ENCODE measurements at places on chromosomes 5 and 9. TPM values are rescaled to one million over a fixed set of nuclear protein-coding genes. Genes with fewer than 3 reads are reported as not detected.
A peak's percentile ranks its signal among the peaks of the same experiment; 100 is the strongest.

Gene CNTNAP3
- total RNA-seq = 1.1 TPM

Gene SCGB3A2
- 28.8 TPM for total RNA-seq

Gene PDE6A
- total RNA-seq = not detected

Gene HRH2
- 2.7 TPM for total RNA-seq

Gene PCDHA13
- 3.8 TPM for total RNA-seq

Gene SPATA31C1
- total RNA-seq = not detected

Gene SMARCA2
- 3.3 TPM for total RNA-seq

Gene IFNA2
- not detected for total RNA-seq

Gene WDR38
- total RNA-seq = not detected

Gene NR2F1
- total RNA-seq = not detected

Gene MLANA
- total RNA-seq = not detected

Gene ADGRD2
- total RNA-seq = 0.16 TPM

GRCh38 chr9:8473244-8474020, 673.9 kb upstream of the DMAC1 start:
- no peak overlapping the region for H3K4me3 ChIP-seq
- DNase-seq = no peak
- peaks cover 19% of the 10 kb centered on the region for H3K36me3 ChIP-seq
- H3K27me3 ChIP-seq = no peaks in the 10 kb centered on the region
- H3K27ac ChIP-seq = no peak overlapping the region

DNA sequence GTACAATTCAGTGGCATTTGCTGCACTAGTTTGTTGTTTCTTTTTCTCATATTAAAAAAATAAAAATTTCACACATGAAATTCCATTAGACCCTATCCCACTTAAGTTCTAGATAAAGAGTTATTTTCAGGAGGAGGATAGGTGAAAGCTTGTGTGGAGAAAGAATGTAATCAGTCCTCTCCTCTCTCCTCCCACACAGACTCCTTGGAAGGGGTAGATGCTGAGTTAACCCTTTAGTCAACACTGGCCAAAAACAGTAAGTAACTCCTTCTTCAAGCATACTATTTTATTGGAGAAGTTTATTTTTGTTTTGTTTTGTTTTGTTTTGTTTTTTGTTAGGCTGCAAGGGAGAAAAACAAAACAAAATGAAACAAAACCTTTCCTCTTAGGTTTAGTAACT, 30.6 kb upstream of the LMNB1 start:
- H3K36me3 ChIP-seq = no peaks in the 10 kb centered on the region
- no peaks in the 10 kb centered on the region for H3K27me3 ChIP-seq
- no peak overlapping the region for H3K27ac ChIP-seq
- H3K4me1 ChIP-seq = peaks cover 6% of the 10 kb centered on the region

DNA sequence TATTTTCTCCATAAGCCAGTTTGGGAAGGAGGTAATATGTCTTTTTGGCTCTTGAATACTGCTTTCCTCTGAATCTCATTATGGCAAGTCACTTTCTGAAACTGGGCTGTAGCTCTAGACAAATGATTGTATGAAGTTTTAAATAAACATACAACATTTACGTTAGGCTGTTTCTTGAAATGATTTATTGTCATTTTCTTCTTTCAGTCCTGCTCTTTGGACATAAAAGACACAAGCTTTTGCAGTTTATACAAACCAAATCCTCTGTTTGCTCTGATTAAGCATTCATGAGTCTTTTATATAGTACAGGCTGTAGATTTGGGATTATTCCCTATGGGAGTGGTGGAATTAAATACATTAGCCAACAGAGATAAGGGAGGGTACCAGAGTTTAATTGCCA, 139.7 kb downstream of the CEP120 start:
- H3K27me3 ChIP-seq = peaks cover 5% of the 10 kb centered on the region
- no peak for DNase-seq
- no peaks in the 10 kb centered on the region for H3K4me1 ChIP-seq
- H3K4me3 ChIP-seq = no peak overlapping the region
- H3K36me3 ChIP-seq = no peaks in the 10 kb centered on the region

- H3K4me1 ChIP-seq = no peaks in the 10 kb centered on the region
- no peak for DNase-seq
- no peaks in the 10 kb centered on the region for H3K36me3 ChIP-seq
- H3K27me3 ChIP-seq = peaks cover 100% of the 10 kb centered on the region
These were observed 4.9 kb upstream of the PAX5 start for GRCh38 chr9:37038943-37039464.

GRCh38 chr5:19058216-19058615, 929.8 kb downstream of the CDH18 start:
- H3K27ac ChIP-seq = no peak overlapping the region
- H3K27me3 ChIP-seq = no peaks in the 10 kb centered on the region
- H3K36me3 ChIP-seq = no peaks in the 10 kb centered on the region
- DNase-seq = no peak

DNA sequence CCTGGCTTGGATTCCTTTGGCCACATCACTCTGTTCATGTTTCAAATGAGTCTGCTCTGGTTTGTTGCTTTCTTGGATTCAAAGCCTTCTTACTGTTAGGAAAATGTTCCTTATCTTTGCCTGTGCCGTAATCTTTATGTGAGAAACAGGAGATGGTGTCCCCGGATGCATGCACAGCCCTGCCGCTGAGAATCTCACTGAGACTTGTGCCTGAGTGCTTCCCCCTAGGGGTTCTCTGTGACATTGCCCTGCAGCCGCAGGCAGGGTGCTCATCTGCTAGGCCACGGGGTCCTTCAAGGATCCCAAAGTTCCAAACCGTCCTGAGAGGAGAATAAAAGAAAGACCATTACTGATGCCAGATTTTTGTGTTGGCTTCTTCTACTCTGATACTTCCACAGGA, 81.4 kb upstream of the ANKRD55 start:
- no peak overlapping the region for H3K4me3 ChIP-seq
- H3K27ac ChIP-seq = no peak overlapping the region
- H3K4me1 ChIP-seq = no peaks in the 10 kb centered on the region

GRCh38 chr9:4538621-4539020, 48.4 kb downstream of the SLC1A1 start:
- no peaks in the 10 kb centered on the region for H3K27me3 ChIP-seq
- H3K27ac ChIP-seq = no peak overlapping the region
- H3K4me3 ChIP-seq = no peak overlapping the region
- no peak for DNase-seq
- peaks cover 18% of the 10 kb centered on the region for H3K4me1 ChIP-seq

GRCh38 chr9:129887334-129888292, 52.4 kb downstream of the USP20 start:
- H3K4me1 ChIP-seq = peaks cover 15% of the 10 kb centered on the region
- no peak overlapping the region for H3K27ac ChIP-seq
- peaks cover 7% of the 10 kb centered on the region for H3K36me3 ChIP-seq
- DNase-seq = peak; percentile 53

- no peak overlapping the region for H3K4me3 ChIP-seq
- no peaks in the 10 kb centered on the region for H3K4me1 ChIP-seq
- peaks cover 51% of the 10 kb centered on the region for H3K27me3 ChIP-seq
- DNase-seq = peak; percentile 95
- no peak overlapping the region for H3K27ac ChIP-seq
These were observed 100.1 kb downstream of the KCNIP1 start for GRCh38 chr5:170603578-170604565.

- H3K4me3 ChIP-seq = peak overlapping the region; percentile 43
- no peaks in the 10 kb centered on the region for H3K27me3 ChIP-seq
- no peaks in the 10 kb centered on the region for H3K36me3 ChIP-seq
- no peak for DNase-seq
- no peaks in the 10 kb centered on the region for H3K4me1 ChIP-seq
These were observed 58.7 kb upstream of the PRR16 start for GRCh38 chr5:120405286-120405864.

- H3K36me3 ChIP-seq = no peaks in the 10 kb centered on the region
- no peaks in the 10 kb centered on the region for H3K4me1 ChIP-seq
- no peak overlapping the region for H3K4me3 ChIP-seq
- H3K27ac ChIP-seq = no peak overlapping the region
- DNase-seq = no peak
These were observed 10.5 kb upstream of the MVB12B start for GRCh38 chr9:126316085-126316655.

DNA sequence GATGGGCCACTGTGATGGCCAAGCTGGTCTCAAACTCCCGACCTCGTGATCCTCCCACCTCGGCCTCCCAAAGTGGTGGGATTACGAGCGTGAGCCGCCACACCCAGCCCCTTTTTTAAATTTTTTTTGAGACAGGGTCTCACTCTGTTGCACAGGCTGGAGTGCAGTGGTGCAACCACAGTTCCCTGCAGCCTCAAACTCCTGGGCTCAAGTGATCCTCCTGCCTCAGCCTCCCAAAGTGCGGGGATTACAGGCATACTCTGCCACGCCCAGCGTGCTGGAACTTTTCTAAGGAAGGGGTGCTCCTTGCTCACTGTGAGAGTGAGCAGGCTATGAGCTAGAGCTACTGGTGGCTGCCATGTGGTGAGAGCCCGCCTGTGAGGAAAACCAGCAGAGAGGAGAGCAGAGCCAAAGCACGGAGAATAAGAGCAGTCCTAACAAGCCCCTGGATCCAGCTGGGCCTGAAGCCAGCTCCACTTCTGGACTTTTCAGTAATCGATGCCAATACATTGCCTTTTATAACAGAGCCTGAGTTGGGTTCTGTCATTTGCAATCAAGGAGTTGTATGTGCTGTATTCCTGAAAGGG, 75.5 kb upstream of the UNC5A start:
- H3K4me3 ChIP-seq = no peak overlapping the region
- no peak overlapping the region for H3K27ac ChIP-seq
- no peaks in the 10 kb centered on the region for H3K36me3 ChIP-seq
- peak; percentile 20 for DNase-seq
- H3K27me3 ChIP-seq = no peaks in the 10 kb centered on the region

GRCh38 chr5:177308740-177309139, 3.0 kb downstream of the MXD3 start:
- peaks cover 5% of the 10 kb centered on the region for H3K4me1 ChIP-seq
- H3K27me3 ChIP-seq = no peaks in the 10 kb centered on the region
- peak; percentile 43 for DNase-seq
- H3K36me3 ChIP-seq = peaks cover 30% of the 10 kb centered on the region

DNA sequence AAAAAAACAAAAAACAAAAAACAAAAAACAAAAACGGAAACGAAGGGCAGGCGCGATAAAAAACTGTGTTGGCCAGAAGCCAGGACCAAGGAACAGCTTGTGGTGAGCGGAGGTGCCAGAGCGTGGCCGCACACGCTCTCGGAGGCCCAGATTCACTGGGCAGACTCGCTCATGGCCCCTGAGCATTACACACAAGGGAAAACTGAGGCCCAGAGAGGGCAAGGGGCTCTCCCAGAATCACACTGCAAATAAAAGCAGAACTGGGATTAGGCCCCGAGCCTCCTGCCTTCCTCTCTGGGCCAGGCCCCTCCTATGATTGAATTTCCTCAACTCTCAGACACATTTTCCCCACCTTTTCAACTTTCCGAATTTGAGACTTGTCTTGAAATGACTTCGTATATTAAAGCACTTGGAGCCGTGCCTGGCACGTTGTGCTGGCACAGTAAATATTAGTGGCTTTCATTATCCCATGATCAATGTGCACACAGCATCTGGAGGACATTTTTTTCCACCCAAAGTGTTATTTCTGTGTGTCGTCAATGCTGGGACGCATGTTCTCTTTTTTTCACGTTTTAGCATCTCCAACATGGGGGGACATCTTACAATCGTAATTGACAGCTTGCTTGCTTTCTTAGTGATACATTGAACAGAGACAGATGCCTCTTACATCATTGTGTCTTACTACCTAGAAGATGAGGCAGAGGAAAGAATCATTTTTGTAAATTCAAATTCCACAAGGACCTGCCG, 7.4 kb downstream of the FIBCD1 start:
- H3K4me1 ChIP-seq = no peaks in the 10 kb centered on the region
- H3K36me3 ChIP-seq = no peaks in the 10 kb centered on the region
- no peak overlapping the region for H3K4me3 ChIP-seq

- H3K27me3 ChIP-seq = no peaks in the 10 kb centered on the region
- DNase-seq = no peak
- peaks cover 6% of the 10 kb centered on the region for H3K4me1 ChIP-seq
- H3K36me3 ChIP-seq = no peaks in the 10 kb centered on the region
- H3K27ac ChIP-seq = no peak overlapping the region
These were observed 62.9 kb downstream of the GCNT1 start for GRCh38 chr9:76521906-76522305.

DNA sequence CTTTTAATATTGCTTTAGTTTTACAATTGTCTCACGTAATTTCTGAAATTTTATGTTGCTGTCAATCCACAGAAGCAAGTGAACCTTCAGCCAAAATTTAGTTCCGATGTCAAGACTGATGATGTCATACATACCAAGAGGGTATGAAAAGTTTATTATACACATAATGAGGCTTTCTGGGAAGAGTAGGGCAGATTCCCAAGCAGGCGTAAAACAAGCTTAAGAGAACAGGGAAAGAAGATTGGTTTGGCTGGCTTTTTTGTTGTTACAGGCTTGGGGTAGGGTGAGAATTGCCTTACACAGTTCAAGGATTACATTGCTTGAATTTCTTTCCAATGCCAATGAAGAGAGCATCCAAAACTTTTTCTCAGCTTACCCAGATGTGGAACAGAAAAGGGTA, 1962.9 kb upstream of the CDH6 start:
- DNase-seq = no peak
- no peak overlapping the region for H3K27ac ChIP-seq
- no peak overlapping the region for H3K4me3 ChIP-seq
- no peaks in the 10 kb centered on the region for H3K36me3 ChIP-seq

DNA sequence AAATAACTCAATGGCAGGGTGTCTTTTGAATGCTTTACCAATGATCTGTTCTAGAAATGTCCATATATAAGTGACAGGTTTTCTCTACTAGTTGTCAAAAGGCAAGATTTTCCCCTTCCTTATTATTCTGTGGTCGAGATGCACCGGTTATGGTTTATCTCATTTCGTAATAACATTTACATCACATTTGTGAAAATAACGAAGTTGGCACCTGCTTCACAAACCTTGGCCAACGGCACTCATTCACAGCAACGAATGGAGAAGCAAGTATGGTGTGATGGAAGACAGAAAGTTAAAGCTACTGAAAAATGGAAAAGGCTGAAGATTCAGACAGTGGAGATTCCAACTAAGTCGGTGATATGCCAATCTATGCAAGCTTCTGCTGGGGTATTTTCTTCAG, 235.8 kb downstream of the KCTD16 start:
- H3K27me3 ChIP-seq = no peaks in the 10 kb centered on the region
- H3K27ac ChIP-seq = no peak overlapping the region
- peaks cover 9% of the 10 kb centered on the region for H3K4me1 ChIP-seq
- no peak for DNase-seq
- H3K4me3 ChIP-seq = no peak overlapping the region
